ENCODE measurements at places on chromosomes 4 and X.
A peak's percentile ranks its signal among the peaks of the same experiment; 100 is the strongest.

- no peak for DNase-seq
Measured at GRCh38 chrX:40578039-40578695, 2.6 kb upstream of the ATP6AP2 start.

DNA sequence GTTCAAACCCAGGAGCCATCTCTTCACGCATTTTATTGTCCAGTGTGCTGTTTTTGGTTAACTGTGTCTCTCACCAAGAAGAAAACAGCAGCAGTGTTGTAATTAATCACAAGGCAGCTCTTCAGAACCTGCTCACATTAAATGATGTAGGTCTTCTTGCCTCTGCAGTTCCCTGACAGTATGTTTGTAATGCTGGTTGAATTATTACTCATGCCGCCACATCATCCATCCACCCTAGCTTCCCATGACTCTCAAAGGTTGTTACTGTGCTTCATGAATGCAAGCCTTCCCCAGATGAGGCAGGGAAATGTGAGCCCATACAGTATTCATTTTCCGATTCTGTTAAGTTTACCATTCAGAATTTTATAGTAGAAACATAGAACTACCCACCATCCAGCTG lies 17.4 kb downstream of the TLR10 start:
- DNase-seq, result no peak

- peak; percentile 57 for DNase-seq
Measured at GRCh38 chr4:152539556-152540292, 3.8 kb upstream of the FBXW7 start.

GRCh38 chrX:74117962-74118902 lies 185.7 kb upstream of the ZCCHC13 start:
- no peak for DNase-seq

DNA sequence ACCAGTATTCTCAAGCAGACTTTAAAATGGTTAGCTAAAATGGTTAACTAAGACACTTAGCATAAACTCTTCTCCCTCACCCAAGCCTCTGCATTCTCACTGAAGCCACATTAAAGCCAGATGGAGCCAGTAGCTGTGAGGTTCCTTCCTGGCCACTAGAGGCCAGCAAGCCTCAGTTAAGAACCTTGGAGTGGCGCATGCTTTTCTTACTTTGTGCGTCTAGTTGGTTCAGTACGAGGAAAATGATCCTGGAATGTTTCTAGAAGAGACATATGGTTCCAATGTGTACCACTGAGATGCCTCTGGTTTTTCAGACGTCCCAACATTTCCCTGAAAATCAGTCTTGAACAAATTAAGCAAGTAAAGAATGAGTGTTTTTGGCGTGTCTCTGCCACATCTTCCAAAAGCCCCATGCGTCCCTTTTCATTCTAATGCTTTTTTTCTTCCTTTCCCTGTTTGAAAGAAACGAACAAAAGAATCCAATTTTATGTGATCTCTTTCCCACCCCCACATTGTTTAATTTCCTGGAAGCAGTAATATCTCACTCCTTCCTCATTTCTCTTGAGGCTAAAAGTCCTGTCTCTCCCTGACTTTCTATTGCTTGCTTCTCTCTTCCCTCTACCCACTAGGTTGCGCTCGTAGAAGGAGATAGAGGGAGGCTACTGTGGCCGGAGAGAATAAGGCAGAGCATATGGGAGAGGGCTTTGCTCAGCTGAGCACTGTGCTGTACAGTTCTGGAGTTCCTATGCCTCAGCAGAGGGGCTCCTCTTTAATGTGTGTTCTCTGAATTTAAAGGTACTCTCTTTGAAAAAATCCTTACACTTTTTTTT lies 82.9 kb upstream of the TAB3 start:
- peak; percentile 54 for DNase-seq

DNA sequence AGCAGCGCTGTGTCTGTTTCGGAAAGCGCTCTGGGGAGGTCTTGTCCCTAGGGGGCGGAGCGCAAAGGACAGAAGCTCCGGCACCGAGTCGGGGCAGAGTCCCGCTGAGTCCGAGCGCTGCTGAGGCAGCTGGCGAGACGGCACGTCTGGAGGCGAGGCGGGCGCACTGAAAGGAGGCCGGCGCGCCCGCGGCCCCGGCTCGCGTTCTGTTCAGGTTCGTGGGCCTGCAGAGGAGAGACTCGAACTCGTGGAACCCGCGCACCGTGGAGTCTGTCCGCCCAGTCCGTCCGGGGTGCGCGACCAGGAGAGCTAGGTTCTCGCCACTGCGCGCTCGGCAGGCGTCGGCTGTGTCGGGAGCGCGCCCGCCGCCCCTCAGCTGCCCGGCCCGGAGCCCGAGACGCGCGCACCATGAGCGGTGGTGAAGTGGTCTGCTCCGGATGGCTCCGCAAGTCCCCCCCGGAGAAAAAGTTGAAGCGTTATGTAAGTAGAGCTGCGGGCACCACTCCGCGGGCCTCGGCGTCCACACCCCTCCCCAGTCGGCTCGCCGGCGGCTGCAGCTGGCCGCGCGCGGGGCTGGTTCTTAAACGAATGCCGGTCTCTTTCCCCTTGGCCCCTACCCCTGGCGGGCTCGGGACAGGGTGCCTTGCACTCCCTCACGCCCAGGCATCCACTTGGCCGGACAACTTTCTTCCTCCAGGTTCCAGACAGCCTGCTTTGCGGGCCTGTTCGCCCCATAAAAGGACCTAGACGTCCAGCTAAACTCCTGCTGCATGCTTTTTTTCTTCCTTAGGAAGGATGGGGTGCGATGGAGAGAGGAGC lies at the start of gene GAB1:
Gene GAB1 (plus strand): TSS at position 96 of the 819 bp plus-strand sequence. CDS start 313 bp downstream, at position 409.
- DNase-seq, result peak; percentile 94

DNA sequence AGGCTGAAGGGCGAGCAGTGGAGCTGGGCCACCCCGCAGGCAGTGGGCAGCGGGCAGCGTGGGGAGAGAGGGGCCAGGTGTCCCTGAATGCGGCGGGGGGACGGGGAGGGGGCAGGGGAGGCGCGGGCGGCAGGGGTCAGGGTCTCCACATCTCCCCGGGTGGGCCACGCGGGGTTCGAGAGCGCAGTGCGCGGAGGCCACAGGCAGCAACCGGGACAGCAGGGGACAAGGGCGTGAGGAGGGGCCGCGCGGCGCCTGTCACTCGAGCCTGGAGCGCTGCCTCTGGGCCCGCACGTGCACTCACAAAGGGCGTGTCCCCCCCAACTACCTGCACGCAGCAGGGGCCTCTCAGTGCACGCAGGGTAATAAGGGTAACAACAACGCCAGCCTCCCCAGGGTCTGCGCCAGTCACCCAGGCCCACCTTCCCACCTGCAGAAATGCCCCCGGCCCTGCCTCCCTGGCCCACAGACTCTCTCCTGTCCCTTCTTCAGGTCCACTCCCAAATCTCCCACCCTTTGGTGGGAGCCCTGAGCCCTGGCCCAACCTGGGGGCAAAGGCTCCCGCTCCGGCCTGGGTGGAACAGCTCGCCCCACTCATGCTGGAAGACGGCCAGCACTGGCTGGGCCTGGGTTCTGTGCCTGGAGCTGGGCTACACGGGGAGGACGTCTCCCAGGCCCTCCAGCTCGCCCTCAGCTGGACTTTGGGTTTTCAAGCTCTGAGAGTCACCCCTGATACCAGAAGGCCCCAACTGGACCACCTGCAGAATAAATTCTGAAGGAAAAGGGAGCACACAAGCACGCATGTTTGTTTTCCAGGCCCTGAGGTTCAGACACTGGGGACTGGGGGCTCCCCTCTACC lies 53.2 kb downstream of the ZFYVE28 start:
- no peak for DNase-seq

- DNase-seq, result no peak
Measured at GRCh38 chrX:103396186-103396585, 19.8 kb downstream of the BEX3 start.

GRCh38 chr4:24794480-24794879 lies 893 bp upstream of the SOD3 start:
- no peak for DNase-seq

DNA sequence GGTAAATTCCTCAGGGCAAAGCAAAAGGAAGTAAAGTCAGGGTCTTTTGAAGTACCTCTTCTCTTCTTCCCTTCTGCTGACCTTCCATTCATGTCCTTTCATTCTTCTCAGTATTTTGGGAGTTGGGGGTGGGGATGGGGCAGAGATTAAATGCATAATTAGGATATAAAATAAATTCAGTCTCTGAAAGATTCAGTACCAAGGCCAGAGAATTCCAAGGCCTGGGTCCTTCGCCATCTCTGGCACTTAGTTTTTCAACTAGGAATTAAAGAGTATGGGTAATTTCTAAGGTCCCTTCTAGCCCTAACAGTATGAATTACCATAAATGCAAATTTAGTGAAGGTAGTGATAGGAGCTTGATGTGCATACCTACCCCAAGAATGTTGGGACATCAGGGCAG lies 47.9 kb downstream of the TEX13B start:
- no peak for DNase-seq

- DNase-seq, result no peak
Measured at GRCh38 chr4:57194068-57194611, 84.0 kb upstream of the IGFBP7 start.

- DNase-seq, result no peak
Measured at GRCh38 chrX:53644751-53645150, 41.8 kb downstream of the HUWE1 start.

- peak; percentile 41 for DNase-seq
Measured at GRCh38 chrX:134520860-134521390, 61.0 kb downstream of the HPRT1 start.

DNA sequence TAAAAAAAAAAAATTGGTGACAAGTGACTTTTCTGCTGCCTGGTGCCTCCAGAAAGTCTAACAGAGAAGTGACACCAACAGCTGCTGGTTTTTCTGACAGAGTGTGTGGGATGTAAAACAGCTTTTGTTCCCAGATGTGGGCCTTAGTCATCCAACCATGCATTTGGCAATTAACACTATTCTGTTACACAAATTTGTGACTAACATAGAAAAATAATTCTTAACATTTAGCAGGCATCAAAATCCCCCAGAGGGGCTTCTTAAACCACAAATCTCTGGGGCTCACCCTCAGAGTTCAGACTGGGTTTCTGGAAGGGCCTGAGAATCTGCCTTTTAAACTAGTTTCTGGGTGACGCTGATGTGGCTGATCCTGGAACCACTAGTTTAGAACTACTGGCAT lies 100.5 kb upstream of the PCDH7 start:
- no peak for DNase-seq

GRCh38 chr4:38774181-38774955 lies 8.4 kb downstream of the TLR10 start:
- DNase-seq, result no peak

- no peak for DNase-seq
Measured at GRCh38 chr4:188341428-188341827, 202.2 kb downstream of the TRIML1 start.

- DNase-seq, result no peak
Measured at GRCh38 chr4:2944091-2944482, 19.1 kb downstream of the NOP14 start.

DNA sequence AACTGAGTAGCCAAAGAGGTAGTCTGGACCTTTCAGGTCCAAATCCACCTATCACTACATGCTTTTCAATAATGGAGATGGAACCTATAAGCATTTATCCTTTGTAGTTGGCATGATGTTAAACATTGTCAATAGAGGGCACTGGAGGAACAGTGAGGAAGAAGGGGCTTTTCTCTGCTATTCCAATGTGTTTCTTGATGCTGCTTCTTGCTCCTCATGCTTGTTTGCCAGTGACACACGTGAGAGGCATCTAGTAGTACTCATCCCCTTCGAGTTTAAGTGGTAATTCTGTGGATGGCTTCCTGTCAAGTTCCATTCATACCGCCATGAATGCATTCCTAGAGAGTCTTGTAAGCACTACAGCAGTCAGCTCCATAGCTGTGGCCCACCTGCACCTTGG lies 84.0 kb downstream of the NAA11 start:
- no peak for DNase-seq

GRCh38 chr4:172692701-172693100 lies 475.9 kb upstream of the GALNT7 start:
- no peak for DNase-seq

DNA sequence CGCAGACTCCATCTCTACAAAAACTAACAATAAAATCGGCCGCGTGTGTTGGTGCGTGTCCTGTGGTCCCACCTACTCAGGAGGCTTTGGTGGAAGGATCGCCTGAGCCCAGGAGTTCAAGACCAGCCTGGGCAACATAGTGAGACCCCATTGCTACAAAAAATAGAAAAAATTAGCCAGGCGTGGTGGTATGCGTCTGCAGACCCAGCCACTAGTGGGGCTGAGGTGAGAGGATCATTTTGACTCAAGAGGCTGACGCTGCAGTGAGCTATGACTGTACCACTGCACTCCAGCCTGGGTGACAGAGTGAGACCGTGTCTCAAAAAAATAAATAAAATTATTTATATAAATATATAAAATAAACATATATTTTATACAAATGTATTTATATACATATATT lies 22.3 kb downstream of the ASMTL start:
- DNase-seq, result no peak

All from OCI-LY7 (cell line).